ENCODE measurements at places on chromosomes 11 and 22.

- DNase-seq, result no peak
Observed at GRCh38 chr11:19027829-19028595, 32.5 kb downstream of the MRGPRX2 start.

DNA sequence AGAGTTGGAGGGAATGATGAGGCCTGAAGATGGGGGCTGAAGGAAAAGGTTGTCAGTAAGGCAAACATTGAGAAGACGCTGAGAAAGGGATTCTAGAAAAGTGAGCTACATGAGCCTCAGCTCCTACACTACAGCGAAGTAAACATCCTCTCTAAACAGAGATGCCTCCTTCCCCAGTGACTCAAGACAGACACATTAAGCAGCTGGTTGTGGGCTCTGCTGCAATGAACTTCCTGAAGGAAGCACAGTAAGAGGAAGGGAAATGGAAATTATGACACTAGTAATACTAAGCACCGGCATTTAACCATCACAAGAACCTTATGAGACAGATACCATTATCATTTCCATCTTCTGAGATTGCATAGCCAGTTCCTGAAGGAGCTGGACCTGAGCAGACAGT, 190.5 kb downstream of the C11orf87 start:
- DNase-seq, result no peak

GRCh38 chr22:45298934-45299505, 10.7 kb upstream of the FAM118A start:
- DNase-seq, result no peak

DNA sequence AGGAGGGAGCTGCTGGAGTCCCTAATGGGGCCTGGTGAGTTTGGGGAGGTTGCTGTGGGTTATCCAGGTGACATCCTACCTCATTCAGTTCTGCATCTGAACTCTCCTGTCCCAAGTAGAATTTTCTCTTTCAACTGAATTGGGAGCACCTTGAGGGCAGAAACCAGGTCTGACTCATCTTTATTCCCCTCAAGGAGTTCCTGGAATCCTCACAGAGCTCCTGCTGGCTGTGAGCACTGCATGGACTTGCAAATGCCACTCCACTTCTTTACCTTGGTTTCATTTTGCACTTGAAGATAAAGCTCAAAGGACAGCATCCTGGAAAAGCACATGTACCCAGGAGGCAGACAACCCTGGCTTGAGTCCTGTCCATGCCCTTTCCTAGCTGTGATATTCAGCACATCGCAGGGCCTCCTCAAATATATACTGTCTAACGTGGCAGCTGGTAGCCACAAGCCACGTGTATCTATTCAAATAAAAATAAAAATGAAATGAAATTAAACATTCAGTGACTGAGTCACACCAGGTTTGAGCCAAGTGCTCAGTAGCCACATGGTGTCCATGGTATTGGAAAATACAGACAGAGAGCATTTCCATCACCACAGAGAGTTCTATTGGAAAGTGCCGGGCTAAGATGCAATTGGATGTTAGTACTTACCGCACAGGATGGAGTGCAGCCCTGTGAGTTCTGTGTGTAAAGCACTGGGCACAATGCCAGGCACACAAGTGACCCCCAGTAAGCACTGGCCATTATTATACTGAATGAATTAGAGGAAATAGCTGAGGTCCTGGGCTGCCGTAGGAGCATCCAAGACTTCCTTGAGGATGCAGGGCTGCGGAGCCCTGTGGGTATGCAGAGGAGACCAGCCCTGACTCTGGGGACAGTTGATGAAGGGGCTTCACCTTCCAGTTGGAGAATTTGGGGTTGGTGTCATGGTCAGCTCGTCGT, 149.0 kb downstream of the PKNOX2 start:
- no peak for DNase-seq

DNA sequence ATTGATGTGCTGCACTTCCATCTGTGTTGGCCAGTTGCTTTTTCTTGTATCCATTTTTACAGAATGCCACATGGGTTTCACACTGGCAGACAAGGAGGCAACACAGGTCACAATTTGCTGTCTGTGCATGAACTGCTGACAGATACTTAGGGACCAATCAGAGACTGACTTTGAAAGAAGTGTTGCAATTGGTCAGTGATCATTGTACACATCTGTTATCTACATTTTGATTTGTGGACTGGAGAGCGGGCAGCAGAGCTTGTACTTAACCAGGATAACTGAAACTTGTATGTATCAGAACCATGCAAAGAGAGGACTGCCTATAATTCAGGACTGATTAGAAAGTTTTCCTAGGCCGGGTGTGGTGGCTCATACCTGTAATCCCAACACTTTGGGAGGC, 21.8 kb downstream of the PRR5 start:
- DNase-seq, result no peak

DNA sequence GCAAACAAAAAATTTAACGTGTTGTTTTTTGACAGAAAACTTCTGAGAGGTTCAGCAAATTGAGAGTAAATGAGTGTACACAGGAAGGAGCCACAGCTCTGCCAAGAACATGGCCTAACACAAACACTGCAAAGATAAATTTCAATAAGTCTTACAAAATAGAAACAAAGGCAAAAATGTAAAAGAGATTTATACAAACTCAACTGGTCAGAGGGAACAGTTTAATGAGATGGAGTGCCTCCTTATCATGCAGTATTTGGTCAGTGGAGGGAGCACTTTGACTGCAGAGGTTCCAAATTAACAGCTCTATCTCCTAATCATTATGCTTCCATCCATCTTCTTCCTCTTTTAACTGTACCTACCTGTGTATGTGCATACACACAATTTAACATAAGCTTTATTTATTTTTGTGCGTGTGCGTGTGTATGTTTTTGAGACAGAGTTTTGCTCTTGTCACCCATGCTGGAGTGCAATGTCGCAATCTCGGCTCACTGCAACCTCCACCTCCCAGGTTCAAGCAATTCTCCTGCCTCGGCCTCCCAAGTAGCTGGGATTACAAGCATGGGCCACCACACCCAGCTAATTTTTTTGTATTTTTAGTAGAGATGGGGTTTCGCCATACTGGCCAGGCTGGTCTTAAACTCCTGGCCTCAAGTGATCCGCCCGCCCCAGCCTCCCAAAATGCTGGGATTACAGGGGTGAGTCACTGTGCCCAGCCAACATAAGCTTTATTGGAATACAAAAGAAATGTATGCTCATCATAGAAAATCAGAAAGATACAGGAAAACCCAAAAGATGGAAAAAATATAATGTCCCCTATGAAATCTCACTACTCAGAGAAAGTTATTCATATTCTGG, 111.9 kb downstream of the MRTFA start:
- DNase-seq, result no peak

DNA sequence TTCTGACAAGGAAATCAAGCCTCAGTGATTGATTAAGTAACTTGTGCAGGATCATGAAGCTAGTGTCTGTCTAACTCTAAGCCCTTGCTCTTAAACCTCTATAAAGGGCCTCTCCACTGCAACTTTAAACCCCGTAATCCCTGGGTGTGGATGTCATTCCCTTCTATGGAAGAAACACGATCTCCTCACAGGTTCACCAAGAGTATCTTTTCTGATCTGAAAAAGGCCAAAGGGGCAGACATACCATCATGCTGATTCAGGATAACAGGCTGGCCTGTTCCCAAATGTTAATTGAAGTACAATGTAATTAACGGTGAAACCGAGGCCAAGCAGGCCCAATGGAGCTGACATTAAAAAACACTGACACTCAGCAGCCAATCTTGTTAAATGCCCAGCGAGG, 17.1 kb downstream of the TTC12 start:
- no peak for DNase-seq

DNA sequence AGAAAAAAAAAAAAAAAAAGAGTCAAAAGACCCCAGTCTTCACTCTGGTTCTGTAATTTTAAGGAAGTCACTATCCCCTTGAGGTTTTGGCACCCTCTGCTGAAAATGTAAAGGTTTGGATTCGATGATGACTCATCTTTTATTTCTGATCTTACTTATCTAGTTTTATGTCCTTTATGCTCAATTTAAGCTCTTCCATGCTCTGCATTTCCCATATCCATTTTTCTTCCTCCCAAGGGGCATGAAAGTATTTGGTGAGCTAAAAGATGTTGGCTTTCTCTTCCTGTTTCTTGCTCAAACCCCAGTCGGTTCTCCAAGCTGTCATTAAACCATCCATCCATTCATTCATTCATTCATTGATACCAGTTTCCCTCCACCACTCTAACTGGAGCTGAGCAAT, 61.0 kb upstream of the CDON start:
- DNase-seq, result no peak

- no peak for DNase-seq
Observed at GRCh38 chr22:39943337-39943736, 16.9 kb upstream of the TMA7B start.

GRCh38 chr11:26599876-26600434, 27.9 kb upstream of the MUC15 start:
- no peak for DNase-seq

- no peak for DNase-seq
Observed at GRCh38 chr11:124199702-124200101, 16.6 kb downstream of the OR10D3 start.

DNA sequence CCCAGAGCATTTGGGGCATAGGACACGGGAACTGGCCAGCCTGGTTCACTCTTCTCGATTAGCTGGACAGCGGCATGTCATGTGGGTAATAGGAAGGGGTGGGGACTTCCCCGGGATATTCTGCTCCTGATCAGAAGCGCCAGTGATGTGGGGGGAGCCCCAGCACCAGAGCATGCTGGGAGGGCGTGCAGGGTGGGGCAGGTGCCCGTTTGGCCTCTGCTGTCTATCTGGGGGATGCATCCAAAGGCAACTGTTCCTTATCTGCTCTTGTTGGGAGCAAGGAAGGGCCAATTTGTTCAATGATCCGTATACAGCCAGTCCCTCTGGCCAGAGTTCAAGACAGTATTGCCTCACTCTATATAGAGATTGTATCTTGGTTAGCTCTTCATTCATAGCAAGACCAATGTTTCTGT, 43.6 kb downstream of the PPARA start:
- DNase-seq, result no peak

DNA sequence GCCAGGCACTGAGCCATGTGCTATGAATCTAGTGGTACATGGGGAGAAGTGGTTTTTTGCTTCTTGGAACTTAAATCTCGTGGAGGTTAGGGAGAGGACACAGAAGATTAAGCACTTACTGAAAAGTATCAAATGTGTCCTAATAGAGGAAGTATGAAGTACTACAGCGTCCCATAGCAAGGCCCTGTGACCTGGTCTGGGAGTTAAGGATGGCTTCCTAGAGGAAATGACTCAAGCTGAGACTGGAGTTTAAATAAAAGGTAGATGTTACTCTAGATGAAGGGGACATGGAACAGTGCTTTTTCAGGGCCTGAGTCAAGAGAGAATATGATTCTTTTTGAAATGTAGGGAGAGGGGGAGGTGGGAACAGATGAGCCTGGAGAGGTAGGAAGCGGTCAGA, 202.9 kb downstream of the GRIK4 start:
- no peak for DNase-seq

DNA sequence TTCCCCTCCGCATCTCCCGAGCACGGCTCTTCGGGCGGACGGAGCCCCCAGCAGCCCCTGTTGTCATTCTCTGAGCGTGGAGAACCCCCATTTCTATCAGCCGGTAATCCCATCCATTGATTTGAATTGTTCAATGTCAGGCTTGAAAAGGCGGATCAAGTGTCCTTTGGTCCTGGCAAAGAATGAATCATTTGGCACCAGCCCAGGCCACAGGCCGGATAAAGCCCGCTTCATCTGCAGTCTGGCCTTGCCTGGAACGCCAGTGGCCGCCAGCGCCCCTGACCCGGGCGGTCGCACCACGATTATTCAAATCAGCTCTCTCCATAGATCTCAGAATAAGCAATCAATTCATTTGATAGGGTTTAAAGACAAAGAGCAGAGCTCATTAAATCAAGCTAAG, 188.9 kb downstream of the BRD1 start:
- DNase-seq, result no peak

DNA sequence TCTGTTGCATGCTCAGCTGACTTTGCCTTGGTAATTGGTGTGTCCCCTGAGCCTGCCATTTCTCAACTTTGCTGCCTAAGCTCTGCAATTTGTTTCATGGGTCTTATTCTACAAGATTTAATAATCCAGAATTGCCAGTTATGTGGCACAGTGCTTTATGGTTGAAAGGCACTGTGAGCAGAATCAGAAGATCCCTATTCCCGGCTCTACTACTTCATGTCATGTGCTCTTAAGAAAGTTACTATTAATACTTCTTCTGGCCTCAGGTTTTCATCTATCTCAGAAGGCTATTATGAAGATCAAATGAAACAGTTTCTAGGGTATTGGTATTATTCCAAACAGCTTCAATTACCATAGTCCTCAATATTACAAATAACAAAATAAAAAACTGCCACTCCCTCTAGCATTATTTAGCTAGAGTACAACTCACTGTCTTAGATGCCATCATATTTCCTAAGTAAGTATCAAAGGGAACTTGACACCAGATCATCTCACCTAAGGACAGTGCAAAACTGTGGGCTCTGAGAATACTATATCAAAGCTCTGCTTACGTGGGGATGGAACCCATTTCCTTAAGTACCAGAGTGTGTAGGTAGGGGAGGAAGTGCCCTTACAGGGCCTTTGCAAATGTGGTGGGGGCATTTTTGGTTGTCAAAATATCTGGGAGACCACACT, 200.0 kb upstream of the PITPNB start:
- DNase-seq, result no peak

GRCh38 chr22:32584650-32585049, 110.0 kb downstream of the FBXO7 start:
- DNase-seq, result no peak

DNA sequence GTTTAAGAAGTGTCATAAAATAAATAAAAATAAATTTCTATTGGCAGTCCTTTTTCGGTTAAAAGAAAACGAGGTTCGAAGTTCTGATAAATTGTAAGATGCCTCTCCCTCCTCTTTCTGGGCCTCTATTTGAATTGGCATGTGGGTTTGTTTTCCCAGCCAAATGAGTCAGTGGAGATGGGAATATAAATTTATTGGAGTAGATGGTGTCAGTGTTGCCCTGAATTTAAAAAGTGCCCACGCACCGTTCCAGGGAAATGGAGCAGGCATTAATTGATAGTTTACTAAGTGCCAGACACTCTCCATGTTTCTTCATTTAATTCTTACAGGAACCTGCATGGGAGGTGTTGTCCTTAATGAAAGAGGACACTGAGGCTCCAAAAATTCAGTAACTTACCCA, 119.2 kb downstream of the FEZ1 start:
- DNase-seq, result no peak

DNA sequence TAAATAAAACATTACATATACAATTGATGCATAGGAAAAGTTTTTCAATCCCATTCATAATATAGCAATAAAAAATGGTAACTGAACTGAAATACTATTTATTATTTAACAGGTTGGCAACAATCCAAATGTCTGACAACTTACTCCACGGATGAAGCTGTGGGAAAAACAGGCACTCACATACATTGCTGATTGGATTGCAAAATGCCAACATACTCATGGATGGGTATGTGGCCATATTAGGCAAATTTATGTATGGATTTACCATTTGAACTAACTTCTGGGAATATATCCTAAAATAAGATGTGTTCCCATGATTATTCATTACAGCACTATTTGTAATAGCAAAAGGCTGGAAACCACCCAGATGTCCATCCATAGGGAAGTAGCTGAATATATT, 3.2 kb upstream of the BIRC2 start:
- no peak for DNase-seq

All from stimulated activated CD8-positive, alpha-beta memory T cell treated with anti-CD3 and anti-CD28 coated beads, Interleukin-7, amount 100 ng/mL, for 1 hour (primary cell).